Activated naive CD4-positive, alpha-beta T cell treated with Interleukin-2 at 50 U/mL for 16 hours (primary cell): ENCODE measurements at places on chromosomes 12 and 14.

GRCh38 chr12:105262461-105263184, 26.6 kb upstream of the APPL2 start:
- no peak for DNase-seq

DNA sequence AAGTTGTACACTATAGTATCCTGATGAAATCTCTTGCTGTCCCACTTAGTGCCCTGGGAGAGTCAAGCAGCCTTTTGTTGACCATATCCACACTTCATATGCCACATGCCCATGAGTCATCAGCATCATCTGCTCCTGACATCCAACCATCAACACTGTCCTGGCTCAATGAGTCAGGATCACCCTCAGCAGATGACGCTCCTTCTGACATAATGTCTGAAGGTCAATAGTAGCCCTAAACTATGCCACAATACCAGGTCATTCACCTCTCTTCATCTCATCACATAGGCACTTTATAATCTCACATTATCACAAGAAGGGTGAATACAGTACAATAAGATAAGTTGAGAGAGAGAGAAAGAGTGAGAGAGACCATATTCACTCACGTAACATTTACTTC, 369.0 kb upstream of the FAR2 start:
- DNase-seq = no peak

DNA sequence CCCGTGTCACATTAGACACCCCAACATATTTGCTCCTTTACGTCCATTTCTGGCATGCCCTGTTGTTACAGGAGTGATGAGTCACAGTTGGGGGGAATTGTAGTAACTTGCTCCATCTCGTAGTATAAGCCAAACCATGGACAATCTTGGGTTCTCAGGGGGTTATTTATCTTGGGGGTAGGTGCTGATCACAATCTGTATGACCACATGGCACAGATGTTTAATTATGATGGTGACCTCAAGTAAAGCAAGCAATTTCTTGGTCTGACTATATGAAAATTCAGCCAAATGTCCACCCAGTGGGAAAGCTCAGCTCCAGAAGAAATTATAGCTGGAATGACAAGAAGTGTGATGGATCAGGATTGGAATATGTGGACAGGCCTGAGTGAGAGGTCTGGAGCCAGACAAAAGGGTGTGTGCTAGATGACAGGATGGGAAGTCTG, 32.1 kb upstream of the STON2 start:
- no peak for DNase-seq

DNA sequence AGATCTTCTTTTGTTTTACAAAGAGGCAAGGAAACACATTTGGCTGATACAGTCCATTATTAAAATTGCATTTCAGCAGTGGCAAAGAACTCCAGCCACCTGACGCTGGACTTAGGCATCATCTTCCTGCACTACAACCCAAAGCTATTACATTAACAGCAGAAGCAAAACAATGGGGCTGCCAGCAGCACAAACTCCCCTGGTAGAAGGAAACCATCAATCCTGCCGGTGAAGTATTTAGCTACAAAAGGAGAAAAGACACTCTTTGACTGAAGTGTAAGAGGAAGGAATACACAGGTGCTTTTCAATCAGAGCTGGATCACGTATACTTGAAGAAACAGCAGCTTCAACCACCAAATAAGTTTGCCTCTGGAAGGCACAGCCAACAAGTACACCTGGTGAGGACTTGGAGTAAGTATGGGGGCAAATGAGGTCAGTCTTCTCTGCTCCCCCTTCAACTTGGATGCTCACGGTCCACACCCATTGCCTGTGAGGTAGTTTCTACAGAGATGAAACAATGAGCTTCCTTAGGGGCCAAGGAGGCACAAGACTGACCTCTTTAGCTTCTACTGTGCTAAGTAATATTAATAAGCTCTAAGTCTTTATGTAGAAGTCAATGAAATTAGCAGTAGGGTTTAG, 125.9 kb upstream of the FOXN3 start:
- no peak for DNase-seq

GRCh38 chr12:54658306-54659264, 10.4 kb upstream of the DCD start:
- DNase-seq = peak; percentile 46

DNA sequence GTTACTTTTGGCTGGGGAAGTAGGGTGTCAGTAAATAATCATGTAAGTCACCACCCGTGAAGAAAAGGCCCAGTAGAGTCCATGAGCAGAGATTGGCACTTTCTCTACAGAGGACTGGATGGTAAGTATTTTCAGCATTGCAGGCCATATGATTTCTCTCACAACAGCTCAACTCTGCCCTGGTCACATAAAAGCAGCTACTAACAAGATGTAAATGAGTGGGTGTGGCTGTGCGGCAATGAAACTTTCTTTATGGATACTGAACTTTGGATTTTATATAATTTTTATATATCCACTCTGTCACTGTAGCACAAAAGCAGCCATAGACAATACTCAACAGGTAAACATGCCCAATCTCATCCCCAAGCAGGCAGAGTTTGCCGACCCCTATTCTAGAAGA, 343.6 kb downstream of the GLT1D1 start:
- no peak for DNase-seq

DNA sequence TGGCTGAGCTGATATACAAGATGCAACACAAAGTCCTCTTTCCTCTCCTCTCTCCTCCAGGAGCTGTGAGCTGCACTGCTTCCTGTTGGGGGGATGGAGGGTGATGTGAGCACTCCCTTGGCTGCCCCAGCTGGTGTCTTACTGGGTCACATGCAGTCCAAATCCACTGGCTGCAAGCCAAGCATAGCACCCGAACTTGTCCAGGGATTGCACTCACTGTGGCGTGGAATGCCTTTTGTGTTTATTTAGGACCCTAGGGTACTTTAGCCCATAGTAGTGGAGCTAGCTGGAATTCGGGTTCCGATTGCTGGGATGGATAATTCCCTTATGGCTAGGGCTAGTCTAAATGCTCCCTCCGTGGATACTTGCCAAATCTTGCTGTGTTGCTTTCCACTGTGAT, 424.9 kb upstream of the SYT1 start:
- DNase-seq = no peak

GRCh38 chr14:94373708-94374107, 14.7 kb downstream of the SERPINA1 start:
- DNase-seq = no peak

GRCh38 chr14:93838238-93838637, 50.0 kb upstream of the PRIMA1 start:
- no peak for DNase-seq

DNA sequence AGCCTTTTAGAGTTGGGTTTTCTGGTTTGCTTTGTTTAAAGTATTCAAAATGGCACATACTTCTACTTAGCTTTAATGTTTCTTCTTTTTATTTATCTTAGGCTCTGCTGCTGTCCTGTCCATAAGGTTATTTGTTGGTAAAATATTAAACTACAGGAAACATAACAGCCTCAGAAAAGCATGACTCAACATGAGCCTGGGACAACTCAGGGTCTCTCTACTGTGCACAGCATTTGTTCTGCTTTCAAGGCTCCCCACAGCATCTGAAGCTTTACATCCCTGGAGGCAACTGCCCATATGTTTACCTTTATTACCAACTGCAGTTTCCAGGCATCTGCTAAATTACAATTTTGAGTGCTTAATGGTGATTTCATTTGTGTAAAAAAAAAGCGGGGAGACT, 954.2 kb upstream of the FBXO33 start:
- no peak for DNase-seq

GRCh38 chr14:92711976-92712653, 36.3 kb downstream of the LGMN start:
- DNase-seq = no peak

GRCh38 chr12:68403296-68403695, 71.1 kb upstream of the MDM1 start:
- DNase-seq = no peak
